ENCODE measurements at places on chromosomes 6 and 20.
A peak's percentile ranks its signal among the peaks of the same experiment; 100 is the strongest.

DNA sequence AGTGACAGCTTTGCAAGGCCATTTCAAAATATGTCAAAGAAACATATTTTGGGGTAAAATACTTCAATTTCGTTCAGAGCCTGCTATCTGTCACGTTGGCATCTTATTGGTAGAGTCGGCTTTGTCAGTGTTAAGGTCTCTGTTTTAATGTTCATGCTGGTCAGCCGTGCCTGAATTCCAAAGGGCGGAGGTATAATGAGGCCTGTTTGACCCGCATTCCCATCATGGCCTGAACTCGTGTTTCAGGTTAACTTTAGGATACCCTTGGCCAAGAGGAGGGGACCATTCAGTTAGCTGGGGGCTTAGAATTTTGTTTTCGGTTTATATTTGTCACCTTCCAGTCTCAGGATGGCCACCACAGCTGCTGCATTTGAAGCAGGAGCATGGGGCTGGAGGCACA lies 236.4 kb downstream of the NFATC2 start:
- no peak for DNase-seq

DNA sequence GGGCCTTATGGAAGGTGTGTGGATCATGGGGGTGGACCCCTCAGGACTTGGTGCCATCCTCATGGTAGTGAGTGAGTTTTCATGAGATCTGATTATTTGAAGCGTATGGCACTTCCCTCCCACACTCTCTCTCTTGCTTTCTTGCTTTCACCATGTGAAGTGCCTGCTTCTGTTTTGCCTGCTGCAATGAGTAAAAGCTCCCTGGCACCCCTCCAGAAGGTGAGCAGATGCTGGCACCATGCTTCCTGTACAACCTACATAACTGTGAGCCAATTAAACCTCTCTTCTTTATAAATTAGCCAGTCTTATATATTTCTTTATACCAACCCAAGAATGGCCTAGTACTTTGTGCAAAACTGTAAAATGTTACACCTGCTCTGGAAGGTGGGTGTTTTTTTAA lies 396.8 kb upstream of the HS3ST5 start:
- no peak for DNase-seq

- no peak for DNase-seq
These were observed 48.2 kb downstream of the SIRPA start for GRCh38 chr20:1943275-1944002.

- DNase-seq, result no peak
These were observed 25.8 kb downstream of the HLA-E start for GRCh38 chr6:30515106-30515505.

DNA sequence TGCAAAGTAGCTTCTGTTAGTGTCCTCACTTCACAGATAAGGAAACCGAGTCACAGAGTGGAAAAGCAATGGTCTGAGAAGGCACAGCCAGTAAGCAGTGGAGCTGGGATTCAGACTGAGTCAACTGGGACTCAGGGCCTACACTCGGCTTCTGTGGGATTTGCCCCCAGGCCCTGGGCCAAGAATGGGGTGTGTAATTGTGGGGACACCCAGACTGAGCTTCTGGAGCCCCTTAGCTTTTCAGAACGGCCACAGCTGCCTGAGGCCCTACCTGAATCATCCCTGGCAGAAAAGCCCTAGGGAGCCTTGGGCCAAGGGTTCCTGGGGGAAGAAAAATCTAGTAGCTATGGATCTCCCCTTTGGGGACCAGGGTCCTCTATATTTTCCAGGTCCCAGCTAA lies 6.5 kb downstream of the ANGPT4 start:
- no peak for DNase-seq

- no peak for DNase-seq
These were observed 70.2 kb upstream of the ADGRF1 start for GRCh38 chr6:47112317-47112716.

DNA sequence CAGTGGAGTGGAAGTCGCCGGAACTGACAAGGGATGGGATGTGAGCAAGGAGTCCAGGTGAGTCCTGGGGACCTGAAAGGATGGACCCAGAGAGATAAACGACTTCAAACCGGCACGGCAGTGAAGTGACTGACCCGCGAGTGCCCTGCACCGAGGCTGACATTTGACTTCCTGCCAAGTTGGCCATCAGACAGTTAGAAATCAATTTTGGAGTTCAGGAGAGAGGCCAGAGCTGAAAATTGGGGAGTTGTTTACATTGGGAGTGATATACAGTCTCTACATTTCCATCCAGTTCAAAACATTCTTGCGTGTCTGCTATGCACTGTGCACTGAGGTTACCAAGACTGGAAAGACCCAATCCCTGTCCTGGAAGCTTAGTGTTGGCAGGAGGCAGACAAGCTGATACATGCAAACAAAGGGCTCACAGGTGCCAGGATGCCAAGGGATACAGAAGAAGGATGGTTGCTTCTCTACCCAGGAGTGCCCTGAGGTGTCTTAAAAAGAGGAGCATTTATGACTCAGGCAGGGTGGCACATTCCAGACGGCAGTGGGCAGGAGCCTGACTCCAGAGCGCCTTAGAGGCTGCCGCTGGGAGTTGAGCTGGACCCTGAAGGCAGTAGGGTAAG lies 186.6 kb downstream of the MTHFD1L start:
- DNase-seq, result no peak

DNA sequence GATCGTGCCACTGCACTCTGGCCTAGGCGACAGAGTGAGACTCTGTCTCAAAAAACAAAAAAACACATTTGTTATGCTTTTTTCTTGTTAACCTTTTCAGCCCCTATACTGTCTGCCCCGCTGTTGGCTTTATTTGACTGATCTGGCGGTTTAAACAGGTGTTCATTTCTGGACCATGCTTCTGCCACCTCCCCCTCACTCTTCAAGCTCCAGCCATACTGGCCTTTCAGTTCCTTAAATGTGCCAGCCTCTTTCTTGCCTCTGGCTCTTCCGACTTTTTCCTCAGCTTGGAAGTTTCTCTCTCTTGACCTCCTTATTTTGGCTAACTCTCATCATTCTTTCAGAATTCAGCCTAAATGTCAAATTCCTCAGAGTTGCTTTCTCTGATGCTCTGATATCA lies 35.2 kb upstream of the TXLNB start:
- DNase-seq, result no peak

- no peak for DNase-seq
These were observed 71.8 kb downstream of the F13A1 start for GRCh38 chr6:6248651-6249050.

DNA sequence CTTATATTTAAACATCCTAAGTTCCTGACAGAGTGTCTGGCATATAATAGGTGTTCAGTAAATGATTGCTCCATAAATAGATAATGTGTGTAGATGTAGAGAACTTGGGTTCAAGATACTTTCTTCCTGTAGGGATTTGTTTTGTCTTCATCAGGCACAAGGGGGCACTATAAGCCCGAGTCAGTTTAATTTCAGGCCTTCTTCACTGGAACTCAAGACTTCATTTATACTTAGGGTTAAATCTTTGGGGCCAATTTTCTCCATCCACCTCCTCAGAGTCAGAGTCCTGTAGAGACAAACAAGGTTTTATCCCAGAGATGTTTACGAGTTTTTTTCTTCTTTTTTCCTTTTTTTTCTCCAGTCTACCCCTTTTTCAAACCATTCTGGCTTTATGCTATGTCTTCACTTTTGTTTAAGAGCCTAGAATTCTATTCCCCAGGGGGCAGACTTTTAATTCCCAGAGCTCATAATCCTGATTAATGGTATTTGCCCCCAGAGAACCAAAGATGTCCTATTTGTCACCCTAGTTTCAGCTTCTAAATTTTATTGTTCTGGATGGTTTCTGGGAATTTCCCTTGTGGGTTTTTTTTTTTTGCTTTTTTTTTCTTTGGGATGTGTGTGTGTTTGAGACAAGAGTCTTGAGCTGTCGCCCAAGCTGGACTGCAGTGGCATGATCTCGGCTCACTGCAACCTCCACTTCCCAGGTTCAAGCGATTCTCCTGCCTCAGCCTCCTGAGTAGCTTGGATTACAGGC lies 88.4 kb downstream of the HFE start:
- DNase-seq, result peak; percentile 77

DNA sequence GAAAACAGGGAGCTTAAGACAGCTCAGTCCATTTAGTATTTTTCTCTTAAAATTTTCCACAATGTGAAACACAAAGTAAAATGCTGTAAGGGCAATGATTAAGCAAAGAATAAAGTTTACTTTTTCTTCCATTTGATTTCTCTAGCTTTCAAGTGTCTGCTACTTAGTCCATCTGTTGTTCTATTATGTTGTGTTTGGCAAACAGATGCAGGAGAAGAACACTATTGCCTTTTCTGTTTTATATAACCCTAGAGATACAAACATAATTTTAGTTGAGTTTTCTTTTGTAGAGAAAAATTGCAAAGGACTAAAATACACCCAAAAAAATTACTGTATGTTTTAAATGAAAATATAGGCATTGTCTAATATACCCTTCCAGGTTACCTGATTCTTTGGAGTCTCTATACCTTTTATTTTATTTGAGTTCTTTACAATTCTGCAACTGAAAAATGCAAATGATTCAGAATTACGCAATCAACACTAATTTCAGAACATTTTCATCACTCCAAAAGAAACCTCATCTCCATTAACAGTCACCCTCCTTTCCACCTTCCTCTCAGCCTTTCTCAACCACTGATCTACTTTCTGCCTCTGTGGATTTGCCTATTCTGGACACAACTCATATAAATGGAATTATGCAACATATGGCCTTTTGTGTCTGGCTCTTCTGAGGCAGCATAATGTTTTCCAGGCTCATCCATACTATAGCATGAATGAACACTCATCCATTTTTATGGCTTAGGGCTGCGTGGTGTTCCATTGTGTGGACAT lies 96.9 kb downstream of the MKKS start:
- no peak for DNase-seq

DNA sequence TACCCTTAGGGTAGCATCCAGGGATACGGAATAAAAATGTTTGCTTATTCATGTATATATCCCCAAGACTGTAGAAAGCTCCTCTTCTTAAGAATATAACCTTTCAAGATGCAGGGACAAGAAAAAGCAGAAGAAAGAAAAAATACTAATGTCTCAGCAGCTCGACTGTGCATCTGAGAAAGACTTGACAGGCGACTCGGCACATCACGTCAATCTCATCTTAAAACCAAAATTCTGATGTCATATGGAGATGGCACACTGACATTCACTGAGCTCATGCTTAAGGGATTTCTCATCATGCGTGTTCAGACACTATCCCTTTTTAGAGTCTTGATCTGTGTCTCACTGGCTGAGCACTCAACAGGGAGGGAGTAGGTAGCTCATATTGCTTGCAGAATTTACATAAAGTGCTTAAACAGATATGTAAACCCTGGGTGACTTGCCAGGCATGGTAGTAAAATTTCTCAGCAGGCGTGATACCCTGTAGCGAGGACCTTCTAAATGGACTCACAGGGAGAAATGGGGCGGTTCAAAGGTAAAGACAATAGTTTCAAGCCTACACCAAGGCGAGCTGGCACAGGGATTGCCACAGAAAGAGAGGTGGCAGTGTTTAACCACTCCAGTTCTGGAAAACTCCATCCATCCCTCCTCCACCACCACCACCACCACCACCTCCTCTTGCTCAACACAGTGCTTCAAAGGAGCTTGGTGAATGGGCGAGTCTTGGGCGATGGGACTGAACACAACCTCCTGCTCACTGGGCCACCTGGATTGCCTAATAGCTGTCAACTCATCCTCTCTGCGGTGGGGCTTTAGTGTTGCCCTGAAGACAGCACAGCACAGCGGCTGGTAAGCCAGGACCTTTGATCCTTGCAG lies 330.5 kb downstream of the TFAP2A start:
- DNase-seq, result no peak

GRCh38 chr6:25564943-25565342 lies 87.1 kb upstream of the SCGN start:
- no peak for DNase-seq

- DNase-seq, result no peak
These were observed 11.3 kb downstream of the ELMO2 start for GRCh38 chr20:46394872-46395760.

- no peak for DNase-seq
These were observed 64.5 kb downstream of the REPS1 start for GRCh38 chr6:138923561-138923960.

DNA sequence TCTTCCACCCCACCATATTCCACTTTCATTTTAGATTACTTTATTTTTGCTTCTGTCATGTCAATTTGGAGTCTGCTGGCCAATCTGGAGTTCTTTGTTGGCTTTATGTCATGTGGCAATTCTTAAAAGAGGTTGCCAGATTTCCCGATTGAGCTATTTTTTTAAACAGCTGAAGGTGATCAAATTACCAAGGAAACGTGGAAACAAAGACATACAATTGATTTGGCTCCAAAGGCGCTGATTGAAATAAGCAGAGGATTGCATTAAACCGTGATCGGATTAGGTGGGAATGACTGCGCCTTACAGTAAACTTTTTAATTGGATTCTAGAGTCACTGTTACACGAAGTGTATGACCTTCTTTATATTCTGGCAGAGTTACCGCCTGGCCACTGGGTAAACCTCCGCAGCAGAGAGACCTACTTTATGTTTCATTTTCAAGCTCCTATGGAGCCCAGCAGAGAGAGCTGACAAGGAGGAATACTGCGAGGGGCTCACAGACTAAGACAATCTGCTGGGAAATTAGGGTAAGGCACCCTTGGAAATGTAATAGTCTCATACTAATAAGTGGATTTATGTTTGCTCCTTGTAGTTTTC lies 37.9 kb downstream of the SIM1 start:
- DNase-seq, result no peak

GRCh38 chr6:12929678-12930077 lies 213.1 kb downstream of the PHACTR1 start:
- no peak for DNase-seq

- no peak for DNase-seq
These were observed 559 bp upstream of the EYA4 start for GRCh38 chr6:133240511-133241085.

GRCh38 chr6:159062976-159063375 lies 18.2 kb upstream of the TAGAP start:
- DNase-seq, result no peak

DNA sequence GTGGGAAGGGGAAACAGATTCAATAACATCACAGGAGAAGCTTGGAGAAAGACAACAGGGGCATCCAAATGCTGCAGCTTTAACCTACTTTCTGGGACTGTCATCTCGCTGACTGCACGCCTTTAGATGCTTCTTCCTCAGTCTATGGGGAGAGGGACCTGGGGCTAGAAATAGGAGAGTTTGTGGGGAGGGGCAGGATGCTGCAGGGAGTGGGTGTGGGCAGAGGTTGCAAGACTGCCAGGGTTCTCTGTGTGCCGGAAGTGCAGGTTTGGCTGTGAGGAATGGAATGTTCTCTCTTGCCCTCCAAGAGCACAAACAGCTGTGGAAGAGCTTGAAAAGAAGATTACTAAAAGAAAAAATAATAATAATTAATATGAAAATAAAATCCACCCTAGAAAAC lies 93.2 kb downstream of the FOXO3 start:
- DNase-seq, result no peak

DNA sequence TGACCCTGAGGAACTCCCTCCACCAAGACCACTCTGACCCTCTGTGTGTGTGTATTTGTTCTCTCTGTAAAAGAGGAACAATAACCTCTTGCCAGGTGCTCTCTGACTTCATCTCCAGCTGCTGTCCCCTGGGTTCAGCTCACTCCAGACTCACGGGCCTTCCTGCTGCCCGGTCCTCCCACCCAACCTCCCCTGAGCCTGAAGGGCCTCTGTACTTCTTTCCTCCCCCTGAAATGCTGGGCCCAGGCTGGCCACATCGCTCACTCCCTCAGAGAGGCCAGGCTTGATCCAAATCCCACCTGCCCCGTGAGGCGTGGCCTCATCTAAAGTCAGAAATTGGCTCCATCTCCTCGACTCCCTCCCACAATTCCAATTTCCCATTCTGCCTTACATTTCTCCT lies 202.4 kb downstream of the PRKN start:
- DNase-seq, result no peak

Data from stimulated activated naive CD4-positive, alpha-beta T cell (primary cell).